ENCODE measurements at places on chromosomes 16 and 17.

DNA sequence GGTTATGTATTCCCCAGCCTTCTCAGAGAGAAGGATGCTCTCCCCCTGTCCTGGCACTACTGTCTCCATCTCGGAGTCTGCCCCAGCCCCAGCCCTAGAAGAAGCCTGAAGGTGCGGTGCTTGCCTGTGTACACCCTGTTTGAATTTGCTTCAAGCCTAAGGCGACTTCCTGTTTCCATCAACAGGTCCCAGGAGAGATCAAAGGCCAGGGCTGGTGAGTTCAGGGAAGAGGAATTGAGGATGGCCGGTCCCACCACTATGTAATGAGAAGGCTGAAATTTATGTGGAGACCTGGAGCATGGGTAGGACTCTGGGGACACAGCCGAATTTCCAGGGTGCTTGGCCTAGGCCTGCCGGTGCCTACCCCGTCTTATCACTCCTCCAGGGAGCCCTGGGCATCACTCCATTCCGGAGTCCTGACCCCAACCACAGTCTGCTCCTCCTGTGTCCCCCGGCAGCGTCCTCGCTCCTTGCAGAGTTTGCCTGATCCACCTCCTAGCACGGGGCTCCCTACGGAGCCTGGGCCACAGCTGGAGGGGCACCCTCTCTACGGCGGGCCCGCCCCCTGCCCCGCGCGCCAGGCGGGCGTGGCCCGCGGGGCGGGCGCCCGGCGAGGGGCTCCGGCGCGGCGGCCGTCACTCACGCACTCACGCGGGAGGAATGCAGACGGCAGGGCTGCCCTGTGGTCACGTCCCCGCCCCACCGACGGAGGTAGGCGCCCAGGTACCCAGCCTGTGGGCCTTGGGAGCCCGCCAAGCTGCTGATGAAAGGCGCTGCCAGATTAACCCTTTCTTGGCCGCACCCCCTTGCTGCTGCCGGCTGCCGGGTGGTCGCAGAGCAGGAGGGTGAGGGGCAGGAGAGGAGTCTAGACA lies 53.8 kb upstream of the TAC4 start:
- no peak for DNase-seq

- DNase-seq, result no peak
Observed at GRCh38 chr16:89135971-89136765, 35.4 kb upstream of the CDH15 start.

DNA sequence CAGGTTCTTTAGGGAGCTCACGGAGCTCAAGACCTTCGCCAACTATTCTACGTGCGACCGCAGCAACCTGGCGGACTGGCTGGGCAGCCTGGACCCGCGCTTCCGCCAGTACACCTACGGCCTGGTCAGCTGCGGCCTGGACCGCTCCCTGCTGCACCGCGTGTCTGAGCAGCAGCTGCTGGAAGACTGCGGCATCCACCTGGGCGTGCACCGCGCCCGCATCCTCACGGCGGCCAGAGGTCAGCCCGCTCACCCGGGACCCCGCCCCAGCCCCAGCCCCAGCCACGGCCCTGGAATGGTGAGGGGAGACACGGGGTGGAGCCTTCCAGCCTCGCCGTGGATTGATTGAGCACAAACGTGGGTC lies 13.5 kb downstream of the SARM1 start:
- DNase-seq, result no peak

DNA sequence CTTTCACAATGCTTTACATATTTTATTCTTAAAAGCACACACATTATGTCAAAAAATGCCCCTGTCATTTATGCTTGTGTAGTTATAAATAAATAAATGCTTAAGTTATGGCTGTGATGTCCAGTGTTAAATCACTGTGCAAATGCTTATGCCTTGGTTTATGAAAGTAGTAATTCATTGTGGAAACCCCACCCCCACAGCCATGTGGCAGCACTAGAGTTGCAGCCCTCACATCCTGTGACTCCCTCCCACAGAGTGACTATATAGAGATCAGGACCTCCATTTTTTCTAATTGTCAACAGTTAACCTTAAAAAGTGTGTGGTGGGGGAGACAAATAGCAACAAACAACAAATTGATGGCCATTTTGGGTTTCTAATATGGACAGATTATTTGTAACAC lies 2.4 kb downstream of the SKAP1 start:
- no peak for DNase-seq

DNA sequence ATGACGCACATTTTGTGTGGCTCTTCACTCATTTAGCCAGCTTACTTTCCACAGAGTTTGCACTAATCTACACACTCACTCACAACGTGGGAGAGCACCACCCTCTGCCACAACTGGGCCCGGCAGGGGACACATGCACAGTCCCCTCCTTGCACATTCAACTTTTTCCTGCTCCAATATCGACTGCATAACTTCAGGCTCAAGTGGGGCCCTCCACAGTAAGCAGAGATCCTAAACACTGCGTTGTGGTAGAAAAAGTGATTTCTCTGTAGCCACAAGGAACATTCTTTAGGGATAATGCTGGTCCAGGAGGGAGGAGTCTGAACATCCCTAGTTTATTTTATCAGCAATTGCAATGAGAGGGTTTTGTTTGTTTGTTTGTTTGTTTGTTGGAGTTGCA lies 40.0 kb downstream of the MRPS23 start:
- no peak for DNase-seq

- DNase-seq, result no peak
Observed at GRCh38 chr17:4959261-4959965, 8.2 kb downstream of the SPAG7 start.

GRCh38 chr16:54027062-54027461 lies 259.5 kb downstream of the IRX3 start:
- DNase-seq, result no peak

DNA sequence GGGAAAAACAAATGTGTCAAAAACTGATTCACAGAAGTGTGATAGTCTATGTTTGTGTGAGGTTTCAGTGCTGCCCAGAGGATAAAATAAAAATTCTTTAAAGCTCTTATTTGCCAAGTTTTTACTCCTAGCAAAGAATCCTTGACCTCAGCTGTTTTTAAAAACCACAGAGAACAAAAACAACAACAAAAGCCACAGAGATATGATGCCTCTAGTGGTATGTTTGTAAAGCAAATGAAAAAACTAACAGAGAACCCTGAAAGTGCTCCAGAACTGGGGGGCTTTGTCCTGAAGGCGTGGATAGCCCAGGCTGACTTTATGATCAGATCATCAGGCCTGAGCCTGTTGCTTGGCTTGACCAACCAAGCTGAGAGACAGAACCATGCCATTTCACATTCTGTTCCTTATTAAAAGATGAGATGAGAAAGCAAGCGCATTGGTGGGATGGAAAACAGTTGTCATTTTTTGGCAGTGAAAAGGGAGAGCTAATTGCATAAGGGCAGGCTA lies 411.0 kb downstream of the CPPED1 start:
- no peak for DNase-seq

DNA sequence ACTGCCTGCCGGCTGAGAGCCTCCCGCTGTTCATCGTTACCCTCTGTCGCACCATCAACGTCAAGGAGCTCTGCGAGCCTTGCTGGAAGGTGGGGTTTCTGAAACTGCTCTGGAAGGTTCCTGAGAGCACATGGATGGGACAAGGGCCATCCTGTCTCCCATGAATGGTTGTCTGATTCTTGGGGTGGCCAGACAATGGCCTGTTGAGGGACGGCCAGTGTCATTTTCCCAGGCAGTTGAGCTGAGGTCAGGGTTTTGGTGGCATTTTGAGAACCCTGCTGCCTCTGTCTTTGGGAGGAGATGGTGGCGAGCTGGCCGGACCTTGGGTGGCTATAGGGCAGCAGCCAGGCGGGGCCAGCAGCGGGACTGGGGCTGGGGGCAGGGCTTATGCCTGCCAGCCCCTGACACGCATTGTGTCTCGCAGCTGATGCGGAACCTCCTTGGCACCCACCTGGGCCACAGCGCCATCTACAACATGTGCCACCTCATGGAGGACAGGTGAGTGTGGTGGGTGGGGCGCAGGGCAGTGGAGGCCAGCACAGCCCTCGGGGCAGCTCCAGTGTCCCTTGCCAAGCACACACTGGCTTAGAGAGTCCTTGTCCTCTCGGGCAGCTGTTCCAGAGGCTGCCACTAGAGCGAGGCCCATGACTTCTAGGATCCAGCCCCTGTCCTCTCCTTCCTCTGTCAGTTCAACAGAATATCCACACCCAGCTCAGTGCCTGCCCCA lies 9.1 kb downstream of the TSC2 start:
- peak; percentile 21 for DNase-seq

DNA sequence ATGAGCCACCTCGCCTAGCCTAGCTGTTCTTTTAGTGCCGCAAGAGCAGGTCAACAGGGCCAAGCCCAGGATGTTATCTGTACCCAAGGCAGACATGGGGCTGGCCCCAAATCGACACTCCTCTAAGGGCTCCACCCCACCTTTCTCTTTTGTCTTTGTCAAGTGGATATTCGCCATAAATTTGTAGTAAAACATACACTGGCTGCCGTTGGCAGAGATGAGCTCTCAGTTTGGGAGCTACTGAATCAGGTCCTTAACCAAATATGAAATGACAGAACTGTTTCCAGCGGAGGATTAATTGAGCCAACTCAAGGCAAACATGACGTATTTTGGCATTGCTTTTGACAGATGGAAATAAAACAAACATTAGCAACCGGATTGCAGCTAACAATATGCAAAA lies 556.9 kb upstream of the CDH5 start:
- no peak for DNase-seq

DNA sequence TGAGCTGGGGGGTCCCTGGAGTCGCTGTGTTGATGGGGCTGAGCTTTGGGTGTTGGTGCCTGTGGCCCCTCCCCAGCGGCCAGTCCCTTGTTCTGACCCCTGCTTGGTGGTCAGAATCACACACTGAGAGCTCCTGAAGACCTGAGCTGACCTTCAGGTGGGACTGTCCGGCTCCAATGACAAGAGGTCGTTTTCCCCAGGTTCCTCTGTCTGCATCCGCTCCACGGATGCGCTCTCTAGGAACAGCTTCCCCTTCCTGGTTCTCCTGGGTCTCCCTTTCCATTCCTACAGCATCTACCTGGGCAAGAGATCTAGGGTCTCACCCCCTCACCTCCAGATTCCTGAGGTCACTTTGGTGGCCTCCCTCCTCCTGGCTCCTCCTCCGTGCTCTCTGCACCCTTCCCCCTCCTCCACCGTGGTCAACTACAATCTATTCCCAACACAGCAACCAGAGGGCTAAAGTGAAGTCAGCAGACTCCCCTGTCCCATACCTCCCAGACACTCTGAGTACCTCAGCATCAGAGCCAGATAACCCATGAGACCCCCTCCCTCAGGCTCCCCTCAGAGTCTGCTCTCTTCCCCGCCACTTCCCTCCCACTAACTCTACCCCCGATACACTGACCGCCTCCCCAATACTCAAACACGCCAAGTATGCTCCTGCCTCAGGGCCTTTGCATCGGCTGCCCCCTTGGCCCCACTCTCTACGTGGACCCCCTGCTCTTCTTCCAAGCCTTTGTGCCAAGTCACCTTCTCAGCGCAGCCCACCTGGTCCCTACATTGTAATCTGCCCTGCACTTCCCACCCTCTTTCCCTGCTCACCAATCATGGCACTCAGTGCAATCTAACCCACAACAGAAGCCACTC lies 9.0 kb upstream of the SEC14L5 start:
- no peak for DNase-seq

DNA sequence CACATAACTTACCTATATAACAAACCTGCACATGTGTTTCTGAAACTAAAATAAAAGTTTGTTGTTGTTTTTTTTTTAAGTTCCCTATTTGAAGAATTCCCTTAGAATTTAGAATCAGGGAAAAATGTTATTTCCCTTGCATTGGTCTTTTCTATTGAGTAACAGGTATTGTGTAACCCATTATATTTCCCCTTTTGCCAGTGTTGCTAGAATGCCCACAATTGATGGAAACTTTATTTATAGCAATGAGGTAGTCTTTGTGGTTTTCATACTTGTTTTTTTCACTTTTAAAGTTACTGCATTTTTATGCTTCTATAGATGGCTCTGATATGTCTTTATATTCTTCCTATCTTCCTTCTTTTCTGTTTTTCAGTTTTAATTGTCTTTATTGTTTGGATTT lies 3.9 kb downstream of the NLRP1 start:
- no peak for DNase-seq

DNA sequence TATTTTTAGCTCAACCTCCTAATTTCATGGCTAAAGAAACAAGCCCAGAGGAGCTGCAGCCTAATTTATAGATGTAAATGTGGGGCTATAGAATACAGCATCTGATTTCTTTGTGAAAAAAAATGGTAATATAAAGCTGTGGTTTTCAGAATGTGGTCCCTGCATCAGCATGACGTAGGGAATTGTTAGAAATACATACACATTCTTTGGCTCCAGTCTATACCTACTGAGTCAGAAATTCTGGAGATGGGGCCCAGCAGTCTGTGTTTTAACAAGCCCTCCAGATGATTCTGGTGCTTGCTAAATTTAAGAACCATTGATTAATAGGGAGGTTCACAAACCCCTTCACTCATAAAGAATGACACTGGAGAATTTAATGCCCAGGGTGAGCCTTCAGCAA lies 18.1 kb upstream of the MYH8 start:
- no peak for DNase-seq

- DNase-seq, result no peak
Observed at GRCh38 chr17:42686520-42687128, 4.3 kb downstream of the CNTNAP1 start.

DNA sequence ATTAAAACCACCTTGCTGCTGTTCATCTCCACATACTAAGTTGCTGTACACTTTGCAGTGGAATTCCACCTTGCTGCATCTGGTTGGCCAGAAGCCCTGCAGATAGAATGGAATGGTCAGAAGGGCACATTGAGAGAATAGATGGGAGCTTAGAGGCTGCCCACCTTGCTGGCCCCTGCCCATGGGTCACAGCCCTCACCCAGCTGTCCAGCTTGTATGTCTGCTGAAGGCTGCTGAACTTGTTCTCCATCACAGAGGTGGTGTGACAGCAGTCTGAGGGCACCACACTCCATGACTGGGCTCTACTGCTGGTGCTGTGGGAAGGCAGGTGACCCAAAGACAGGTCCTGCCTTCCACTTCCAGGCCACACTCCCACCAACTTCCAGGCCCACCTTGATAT lies 1755.4 kb downstream of the TP53TG3F start:
- no peak for DNase-seq

- DNase-seq, result no peak
Observed at GRCh38 chr17:42518046-42518754, 17.8 kb upstream of the NAGLU start.

GRCh38 chr16:87838643-87839541 lies 30.4 kb downstream of the SLC7A5 start:
- no peak for DNase-seq

GRCh38 chr16:84117494-84117843 lies 727 bp upstream of the MBTPS1 start:
- no peak for DNase-seq

DNA sequence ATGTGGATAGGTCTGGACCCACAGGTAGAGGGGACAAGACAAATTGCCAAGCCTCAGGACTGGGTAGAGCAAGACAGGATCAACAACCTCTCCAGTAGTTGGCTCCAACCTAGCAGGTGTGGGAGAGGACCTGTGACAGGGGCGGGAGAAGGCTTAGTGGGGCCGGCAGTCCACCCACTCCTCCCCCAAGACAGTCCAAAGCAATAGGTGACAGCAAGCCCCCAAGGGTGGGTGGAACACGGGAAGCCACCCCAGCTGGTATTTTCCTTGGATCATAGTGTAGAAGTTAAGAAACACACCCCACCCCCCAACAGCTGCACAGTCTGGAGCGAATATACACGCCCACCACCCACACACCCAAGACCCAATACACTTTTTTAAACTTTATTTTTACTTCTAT lies 4.1 kb upstream of the STX4 start:
- no peak for DNase-seq

GRCh38 chr16:87926246-87927194 lies 9.8 kb downstream of the CA5A start:
- DNase-seq, result no peak

- peak; percentile 89 for DNase-seq
Observed at GRCh38 chr17:77489893-77490255, 349.1 kb downstream of the SEC14L1 start.

- no peak for DNase-seq
Observed at GRCh38 chr17:41486809-41487530, 2.7 kb downstream of the KRT36 start.
